ENCODE measurements at places on chromosomes 2 and 18.

GRCh38 chr2:237585590-237586221, 4.8 kb downstream of the RAB17 start:
- no peak for DNase-seq

GRCh38 chr2:52933878-52934277, 833.7 kb upstream of the CHAC2 start:
- DNase-seq = no peak

GRCh38 chr18:73749304-73749703, 398.3 kb downstream of the FBXO15 start:
- no peak for DNase-seq

DNA sequence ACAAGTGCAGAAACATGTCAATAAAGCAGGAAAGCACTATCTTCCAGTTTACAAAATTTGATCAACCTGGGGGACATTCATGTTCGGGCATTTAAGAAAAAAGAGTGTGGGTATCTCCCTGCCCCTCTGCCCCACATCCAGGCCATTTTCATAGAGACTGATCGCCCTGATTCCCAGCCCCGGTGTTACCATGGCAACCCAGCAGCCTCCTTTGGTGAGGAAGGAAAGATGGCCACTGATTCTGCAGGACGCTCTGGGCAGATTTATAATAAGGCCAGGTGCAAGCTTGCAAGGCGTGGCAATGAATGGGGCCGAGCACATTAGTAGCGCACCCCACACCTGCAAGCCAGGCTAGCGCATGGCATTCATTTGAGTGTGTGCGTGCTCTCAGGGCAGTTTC, 36.7 kb upstream of the ARL4C start:
- DNase-seq = no peak

- no peak for DNase-seq
Observed at GRCh38 chr2:86213056-86213455, 13.8 kb downstream of the MRPL35 start.

- no peak for DNase-seq
Observed at GRCh38 chr18:2916184-2916583, 69.4 kb downstream of the EMILIN2 start.

DNA sequence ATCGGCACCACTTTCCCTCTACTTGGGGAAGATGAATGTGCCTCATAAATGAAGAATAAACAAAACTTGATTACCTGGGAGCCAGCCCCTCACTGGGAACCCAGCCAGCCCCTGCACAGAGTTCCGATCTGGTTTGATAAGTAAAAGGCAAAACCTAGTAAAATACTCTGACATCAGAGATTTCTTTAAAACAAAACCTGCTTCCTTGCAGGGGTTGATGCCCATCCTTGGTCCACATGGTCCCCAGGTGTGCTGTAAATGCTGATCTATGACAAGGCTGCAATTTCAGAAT, 218.8 kb upstream of the APCDD1 start:
- no peak for DNase-seq

GRCh38 chr2:157469726-157470125, 25.8 kb upstream of the CYTIP start:
- no peak for DNase-seq

GRCh38 chr2:100814453-100814852, 5.5 kb upstream of the NPAS2 start:
- DNase-seq = no peak

DNA sequence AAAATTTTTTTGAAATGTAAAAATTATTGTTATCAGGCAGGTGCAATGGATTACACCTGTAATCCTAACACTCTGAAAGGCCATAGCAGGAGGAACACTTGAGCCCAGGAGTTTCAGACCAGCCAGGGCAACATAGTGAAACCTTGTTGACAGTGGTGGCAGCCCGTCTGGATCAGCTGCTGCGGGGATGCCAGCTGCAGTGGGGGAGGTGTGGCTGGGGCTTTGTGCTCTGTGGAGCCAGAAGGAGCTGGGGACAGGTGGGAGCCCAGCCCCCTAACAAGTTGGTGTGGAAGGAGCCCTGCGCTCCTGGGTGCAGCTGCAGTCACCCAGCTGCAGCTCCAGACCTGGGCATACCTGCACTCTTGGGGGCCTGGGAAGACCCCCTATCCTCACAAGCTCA, 182.4 kb upstream of the MC4R start:
- no peak for DNase-seq

GRCh38 chr2:28709101-28709500, 42.5 kb upstream of the PPP1CB start:
- DNase-seq = no peak

DNA sequence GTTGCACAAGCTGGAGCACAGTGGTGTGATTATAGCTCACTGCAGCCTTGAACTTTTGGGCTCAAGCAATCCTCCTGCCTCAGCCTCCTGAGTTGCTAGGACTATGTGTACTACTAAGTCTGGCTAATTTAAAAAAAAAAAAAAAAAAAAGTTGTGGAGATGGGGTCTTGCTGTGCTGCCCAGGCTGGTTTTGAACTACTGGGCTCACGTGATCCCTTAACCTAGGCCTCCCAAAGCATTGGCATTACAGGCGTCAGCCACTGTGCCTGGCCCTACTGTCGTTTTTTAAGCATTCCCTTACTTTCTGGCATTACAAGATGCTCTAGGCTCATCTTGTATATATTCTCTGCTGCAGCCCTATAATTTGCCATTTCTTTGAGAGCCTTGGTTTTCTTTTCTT, 88.3 kb downstream of the RAPH1 start:
- no peak for DNase-seq

DNA sequence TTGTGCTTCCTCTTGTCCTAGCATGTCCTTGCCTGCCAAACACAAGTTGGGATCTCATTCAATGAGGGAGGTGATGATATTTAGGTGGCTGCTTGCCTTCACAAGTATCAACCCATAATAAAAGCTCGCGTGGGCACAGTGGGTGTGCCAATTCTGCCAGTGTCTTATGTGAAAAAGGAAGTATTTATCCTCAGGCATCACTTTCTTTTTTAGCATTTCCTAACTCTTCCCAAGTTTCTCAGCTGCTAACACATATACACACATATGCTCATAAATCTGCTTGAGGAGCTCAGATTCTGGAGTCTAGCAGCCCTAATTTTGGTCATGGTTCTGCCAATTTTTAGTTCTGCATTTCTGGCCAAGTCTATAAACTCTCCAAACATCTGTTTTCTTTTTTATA, 319.5 kb upstream of the HNMT start:
- DNase-seq = no peak

DNA sequence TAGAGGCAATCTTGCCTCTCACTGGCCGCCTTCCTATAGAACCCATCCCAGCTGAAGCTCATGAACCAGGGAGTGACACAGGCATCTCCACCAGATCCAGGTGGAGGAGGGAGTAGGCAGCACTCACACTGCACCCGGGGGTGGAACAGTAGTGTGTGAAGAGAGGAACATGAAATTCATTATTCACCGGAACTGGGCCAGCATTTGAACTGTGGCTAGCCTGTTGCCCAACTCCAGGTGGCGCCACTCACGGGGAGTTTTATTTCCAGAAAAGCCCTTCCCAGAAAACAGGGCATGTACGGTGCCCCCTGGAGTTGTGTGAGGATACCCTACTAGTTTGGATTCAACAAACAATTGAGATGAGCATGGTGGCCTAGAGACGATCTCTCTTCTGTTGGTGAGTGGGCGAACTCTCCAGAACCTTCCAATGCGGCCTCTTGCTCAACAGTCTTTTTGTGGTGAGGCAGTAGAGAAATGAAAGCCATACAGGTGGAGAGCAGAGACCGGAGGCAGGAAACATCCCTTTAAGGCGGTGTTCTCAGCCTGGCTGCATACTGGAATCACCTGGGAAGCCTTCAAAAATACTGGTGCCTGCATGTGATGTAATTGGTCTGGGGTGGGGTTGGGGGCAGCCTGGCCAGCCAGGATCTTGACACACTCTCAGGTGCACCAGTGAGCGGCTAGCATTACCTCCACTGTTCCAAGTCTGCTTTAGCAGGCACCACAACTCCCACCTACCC, 73.5 kb upstream of the NEDD4L start:
- no peak for DNase-seq

All from activated CD4-positive, alpha-beta T cell treated with anti-CD3 and anti-CD28 coated beads, Interleukin-2, amount 50 U/mL, for 24 hours (primary cell).